Hematopoietic multipotent progenitor cell treated with erythropoietin and hydrocortisone succinate and interleukin-3 and kit ligand, for 17 days (in vitro differentiated cells): ENCODE measurements at places on chromosomes 6 and 20.
A peak's percentile ranks its signal among the peaks of the same experiment; 100 is the strongest.

DNA sequence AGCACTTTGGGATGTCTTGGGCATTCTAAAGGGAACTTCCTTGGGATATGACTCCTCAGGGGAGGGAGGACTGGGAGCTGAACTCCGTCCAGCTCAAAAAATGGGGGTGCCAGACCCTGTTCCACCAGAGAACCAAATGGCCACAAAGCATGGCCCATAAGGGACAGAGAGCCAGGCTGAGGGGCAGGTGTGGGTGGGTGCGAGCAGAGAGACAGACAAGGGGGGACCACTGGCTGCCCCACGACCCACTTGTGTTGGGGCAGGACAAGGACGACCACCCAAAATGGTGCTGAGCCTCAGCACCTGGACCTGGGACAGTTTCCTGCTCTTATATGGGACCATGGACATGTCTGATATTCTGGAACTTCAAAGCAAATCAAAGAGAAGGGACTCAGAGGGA lies 148.2 kb upstream of the MLN start:
- DNase-seq, result no peak

DNA sequence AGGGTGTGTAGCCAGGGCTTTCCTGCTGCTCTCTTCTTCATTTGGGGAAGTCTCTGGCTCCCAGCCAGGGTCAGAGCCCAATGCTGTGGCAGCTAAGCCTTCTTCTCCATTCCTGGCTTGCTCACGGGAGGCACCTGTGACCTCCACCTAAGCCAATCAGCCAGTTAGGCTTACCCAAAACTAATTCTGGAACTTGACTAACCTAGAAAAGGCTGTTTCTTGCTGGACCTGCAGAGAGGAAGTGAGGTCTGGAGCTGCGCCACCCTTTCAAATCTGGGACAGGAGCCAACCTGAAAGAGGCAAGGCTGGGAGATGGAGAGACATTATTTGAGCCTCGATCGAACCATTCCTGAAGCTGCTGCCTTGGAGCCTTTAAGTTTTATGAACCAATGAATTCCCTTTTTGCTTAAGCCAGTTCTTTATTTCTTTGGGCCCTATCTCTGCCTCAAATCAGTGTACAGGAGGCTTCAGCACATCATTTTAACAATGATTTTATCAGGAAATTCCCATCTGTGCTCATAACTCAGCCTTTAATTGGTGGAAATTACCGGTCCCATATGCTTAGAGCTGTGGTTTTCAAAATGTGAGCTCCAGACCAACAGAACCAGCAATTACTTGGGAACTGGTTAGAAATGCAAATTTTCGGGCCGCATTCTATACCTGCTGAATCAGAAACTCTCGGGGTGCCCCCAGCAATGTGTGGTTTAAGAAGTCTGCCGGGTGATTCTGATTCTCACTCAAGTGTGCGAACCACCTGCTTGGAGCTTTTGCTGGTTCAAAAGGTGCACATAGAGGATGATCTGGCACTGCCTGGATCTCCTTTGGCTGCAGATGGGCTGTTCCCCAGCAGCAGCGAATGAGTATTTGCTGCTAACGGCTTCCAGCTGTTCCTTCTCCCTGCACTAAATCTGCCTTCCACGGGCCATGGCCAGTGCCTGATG lies 97.4 kb upstream of the RNF24 start:
- no peak for DNase-seq

DNA sequence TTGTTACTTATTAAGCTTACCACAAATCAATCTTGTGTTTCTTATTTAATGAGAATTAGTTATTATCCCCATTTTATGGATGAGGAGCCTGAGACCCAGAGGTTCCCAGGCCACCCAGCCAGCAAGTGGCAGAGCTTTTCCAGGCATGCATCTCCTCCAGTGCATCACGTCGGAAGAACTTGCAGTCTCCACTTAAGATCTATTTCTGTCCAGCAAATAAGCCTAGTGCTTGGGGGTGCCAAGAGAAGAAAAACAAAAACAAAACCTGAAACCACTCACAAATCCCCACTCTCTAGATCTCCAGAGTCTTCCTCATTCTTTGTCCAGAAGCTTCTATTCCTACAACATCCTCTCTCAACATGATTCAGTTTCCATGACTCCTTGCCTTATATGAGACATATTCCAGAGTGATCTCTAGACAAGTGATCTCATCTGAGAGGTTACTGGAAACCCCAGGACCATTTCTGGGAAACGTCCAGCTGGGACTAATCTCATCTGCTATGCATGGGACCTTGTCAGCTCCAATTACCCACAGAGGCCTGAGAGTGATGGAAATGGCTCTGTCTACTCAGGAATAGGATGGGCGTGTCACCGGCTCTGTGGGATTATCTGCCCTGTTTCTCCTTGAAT lies 4.1 kb downstream of the GUCA1B start:
- no peak for DNase-seq

DNA sequence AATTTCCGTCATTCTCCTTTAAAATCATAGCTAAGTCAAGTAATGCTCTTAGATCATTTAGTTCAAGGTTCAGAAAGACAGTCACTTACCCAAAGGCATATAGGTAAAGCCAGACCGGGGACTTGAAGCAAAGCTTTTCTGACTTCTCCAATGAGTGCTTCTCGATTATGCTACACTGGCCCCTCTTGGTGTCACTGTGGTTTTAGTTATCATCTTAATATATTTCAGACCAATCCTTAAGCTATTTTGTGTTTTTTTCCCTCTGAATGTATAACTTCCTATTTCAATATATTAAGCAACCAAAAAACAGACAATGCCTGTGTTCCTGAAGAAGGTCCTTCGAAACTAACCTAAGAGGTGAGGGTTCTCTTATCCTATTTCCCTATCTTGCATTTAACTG lies 3.9 kb downstream of the PRDM1 start:
- peak; percentile 46 for DNase-seq

GRCh38 chr6:134359302-134359701 lies 41.4 kb upstream of the SGK1 start:
- DNase-seq, result no peak

GRCh38 chr6:108203189-108204112 lies 37.6 kb downstream of the NR2E1 start:
- DNase-seq, result no peak

GRCh38 chr6:89323511-89323971 lies 8.4 kb upstream of the GABRR2 start:
- DNase-seq, result no peak

GRCh38 chr6:149852180-149852579 lies 12.0 kb downstream of the LRP11 start:
- no peak for DNase-seq

GRCh38 chr6:132673376-132674094 lies 14.6 kb upstream of the TAAR1 start:
- DNase-seq, result no peak

GRCh38 chr20:41425180-41425884 lies 58.7 kb upstream of the EMILIN3 start:
- peak; percentile 43 for DNase-seq

DNA sequence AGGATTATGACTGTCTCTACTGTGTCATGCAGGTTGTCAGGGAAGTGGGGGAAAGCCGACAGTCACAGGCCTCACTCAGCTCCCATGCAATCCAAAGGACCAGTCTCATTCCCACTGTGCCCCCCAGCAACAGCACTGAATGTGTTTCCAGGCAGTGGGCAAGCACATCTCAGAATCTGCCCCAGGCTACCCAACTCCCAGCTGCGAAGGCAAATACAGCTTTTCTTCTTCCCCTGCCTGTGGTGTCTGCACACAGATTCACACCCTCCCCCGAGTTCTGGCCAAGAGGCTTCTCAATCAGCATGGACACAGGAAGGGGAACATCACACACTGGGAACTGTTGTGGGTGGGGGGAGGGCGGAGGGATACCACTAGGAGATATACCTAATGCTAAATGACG lies 75.3 kb downstream of the SNAP91 start:
- DNase-seq, result no peak

GRCh38 chr6:63346217-63346835 lies 26.5 kb upstream of the LGSN start:
- no peak for DNase-seq

- no peak for DNase-seq
Measured at GRCh38 chr20:54227241-54227640, 19.4 kb downstream of the PFDN4 start.

GRCh38 chr6:30067460-30068139 lies 602 bp downstream of the PPP1R11 start:
- no peak for DNase-seq

- DNase-seq, result no peak
Measured at GRCh38 chr20:16691381-16691780, 38.4 kb upstream of the SNRPB2 start.

DNA sequence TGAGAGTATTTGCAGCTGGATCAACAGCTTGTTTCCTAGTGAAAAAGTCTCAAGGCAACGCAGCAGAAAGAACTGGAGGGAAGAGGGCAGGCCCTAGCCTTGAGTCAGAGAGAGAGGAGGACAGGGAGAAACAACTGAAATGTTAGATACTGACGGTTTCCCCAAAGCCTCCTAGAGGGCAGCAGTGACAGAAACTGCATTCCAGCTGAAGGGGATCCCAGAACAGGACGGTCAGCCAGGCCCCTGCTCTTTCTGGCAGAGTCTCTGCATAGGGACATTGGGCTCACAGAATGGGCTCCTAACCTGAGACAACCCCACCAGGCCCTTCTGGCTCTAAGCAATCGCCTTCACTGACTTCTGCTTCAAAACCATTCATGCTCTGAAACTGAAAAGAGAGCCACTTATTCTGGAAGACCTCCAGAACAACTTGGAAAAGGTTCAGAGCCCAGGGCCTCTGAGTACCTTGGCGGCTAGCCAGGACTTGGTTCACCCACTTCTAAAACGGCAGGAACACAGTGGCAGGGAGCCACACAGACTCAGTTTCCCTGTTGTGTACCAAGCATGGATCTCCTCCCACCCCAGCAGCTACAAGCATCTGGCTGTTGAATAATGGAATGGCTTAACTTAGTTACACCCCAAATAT lies 72.9 kb downstream of the PSMB1 start:
- DNase-seq, result no peak

DNA sequence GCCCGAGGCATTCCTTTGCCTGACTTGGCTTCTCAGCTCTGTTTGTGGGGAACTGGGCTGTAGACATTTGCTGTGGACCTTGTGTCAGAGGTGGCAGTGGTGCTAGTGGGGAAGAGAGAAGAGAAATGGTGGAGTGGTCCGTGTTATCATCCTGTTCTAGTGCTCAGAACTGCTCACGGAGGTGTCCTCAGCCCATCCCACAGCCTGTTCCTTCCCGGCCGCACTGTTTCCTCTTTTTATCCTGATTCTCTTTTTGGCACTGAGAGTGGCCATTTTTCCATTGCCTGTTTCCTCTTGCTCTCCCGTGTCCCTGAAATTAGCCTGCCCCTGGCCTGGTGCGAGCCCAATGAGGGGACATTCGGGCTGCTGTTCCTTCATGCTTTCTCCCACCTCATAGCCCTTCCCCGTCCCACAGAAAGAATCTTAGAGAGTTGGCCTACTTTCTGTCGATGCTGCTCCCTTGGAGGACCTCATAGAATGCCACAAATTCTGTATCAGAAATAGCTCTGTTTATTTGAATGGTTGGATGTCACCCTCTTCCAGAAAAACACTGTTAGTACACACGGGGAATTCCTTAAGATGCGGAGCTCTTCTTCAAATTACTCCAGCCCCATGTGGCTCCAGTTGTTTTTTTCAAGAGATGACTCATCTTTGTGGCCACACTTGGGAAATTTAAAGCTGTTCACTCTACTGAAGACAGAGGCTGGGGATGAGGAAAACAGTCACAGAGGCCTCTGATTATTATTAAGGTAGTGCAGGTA lies 26.1 kb downstream of the FARS2 start:
- no peak for DNase-seq

DNA sequence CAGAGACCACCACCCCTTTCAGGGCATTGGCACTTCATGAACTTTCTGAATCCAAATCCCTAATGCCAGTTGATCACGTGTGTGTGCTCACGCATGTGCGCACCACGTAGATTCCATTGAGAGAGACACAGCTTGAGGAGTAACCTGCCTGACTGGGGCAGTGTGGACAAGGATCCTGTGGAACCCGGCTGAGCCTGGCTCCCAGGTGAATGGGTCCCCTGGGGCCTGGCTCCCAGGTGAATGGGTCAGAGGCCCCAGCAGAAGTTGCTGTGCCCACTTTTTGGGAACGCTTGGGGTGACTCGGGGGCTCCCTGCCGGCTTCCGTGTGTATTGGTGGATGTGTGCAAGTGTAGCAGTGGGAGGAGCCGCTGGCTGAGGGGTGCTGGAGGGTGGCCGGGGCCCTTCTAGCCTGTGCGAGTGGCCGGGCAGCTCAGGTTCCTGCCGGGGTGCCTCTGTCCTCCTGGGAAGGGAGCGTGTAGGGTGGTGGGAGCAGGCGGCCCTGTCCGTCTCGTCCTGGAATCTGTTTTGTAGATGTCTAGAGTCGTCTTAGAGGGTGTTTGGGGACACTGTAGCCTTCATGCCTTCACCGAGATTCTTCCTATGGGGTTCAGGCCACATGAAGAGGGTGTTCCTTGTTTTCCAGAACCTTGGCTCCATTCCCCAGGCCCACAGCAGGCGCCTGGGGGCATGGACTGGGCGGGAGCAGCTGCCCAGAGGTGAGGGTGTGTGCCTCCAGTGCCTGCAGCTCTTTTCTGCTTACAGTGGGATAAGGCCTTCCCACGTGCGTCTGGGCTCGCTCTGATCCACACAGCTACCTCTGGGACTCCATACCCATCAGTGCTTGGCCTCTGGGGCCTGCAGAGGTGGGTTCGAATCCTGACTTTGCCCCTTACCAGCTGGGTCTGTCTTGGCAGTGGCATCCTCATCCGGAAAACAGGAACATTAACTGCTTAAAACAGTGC lies 3.2 kb downstream of the RBM38 start:
- DNase-seq, result peak; percentile 36

- no peak for DNase-seq
Measured at GRCh38 chr6:159168536-159169192, 536 bp upstream of the FNDC1 start.

DNA sequence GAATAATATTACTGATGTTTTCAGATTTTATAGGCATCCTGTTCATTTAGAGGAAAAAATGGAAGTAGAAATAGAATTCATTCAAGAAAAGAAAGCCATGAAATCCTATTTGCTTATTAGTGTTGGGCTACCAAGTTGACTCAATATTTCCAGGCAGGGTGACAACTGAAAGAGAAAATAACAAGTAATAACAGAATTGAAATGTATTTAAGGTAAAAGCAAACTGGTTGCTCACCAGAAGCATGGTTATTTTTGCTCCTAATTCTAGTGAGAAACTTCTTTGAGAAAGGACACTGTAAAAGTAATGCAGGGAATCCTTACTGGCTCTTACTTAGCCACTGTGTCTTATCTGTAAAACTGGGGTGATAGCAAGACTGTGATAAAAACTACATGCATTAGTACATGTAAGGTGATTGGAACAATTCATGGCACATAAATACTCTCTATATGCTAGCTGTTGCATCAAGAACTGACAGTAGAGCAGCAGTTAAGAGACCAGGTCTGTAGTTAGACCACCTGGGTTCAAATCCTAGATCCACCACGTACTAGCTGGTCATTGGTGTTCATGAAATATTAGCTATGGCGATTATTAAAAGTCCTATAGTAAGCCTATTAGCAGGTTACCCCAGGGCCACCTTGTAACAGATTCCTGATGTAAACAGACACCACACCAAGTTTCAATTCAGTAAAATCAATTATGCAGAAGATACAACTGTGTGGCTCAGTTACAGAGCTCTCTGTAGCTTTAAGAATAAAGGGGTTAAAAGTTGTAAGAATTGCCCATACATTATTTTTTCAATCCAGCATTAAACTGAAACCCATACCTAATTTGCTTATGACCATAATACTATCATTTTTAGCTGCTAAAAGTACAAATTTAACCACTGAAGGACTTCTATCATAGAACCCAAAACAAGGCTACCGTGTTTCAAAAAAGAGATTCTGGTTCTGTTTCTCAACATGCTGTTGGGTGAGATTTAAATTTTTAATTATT lies 159.2 kb upstream of the COL21A1 start:
- DNase-seq, result no peak
